ENCODE measurements at places on chromosomes 16 and 17. TPM values are rescaled to one million over a fixed set of nuclear protein-coding genes. Genes with fewer than 3 reads are reported as not detected.

Gene TBC1D3K
- not detected for total RNA-seq

GRCh38 chr17:10790491-10791401 is 13.2 kb downstream of the TMEM238L start:
- H3K27me3 ChIP-seq, result no peaks in the 10 kb centered on the region
- H3K36me3 ChIP-seq, result no peaks in the 10 kb centered on the region
- H3K27ac ChIP-seq, result no peak overlapping the region
- H3K4me3 ChIP-seq, result no peak overlapping the region

Gene C17orf100
- total RNA-seq, result 3.2 TPM

DNA sequence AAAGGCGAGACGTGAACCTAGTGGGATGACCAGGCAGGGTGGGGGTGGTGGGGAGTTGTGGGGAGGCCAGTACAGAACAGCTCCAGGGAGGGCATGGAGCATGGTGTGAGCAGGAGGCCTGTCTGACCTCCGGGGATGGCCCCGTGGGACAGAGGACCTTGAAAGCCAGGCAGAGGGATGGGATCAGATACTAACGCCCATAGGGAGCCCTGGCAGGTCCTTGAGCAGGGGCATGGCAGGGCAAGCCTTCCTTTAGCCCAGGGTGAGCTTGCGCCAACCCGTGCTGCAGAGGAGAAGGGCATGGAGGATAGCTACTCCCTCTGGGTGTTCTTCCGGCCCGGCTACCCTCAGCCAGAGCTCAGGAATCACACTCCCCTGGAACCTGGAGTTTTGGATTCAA is 35.3 kb downstream of the TMEM235 start:
- H3K27ac ChIP-seq, result peak overlapping the region; percentile 43
- peak overlapping the region; percentile 15 for H3K4me3 ChIP-seq
- H3K27me3 ChIP-seq, result no peaks in the 10 kb centered on the region
- DNase-seq, result no peak
- no peaks in the 10 kb centered on the region for H3K36me3 ChIP-seq

- no peaks in the 10 kb centered on the region for H3K36me3 ChIP-seq
- no peak for DNase-seq
- H3K4me1 ChIP-seq, result peaks cover 48% of the 10 kb centered on the region
- H3K27me3 ChIP-seq, result peaks cover 2% of the 10 kb centered on the region
These were observed 13.7 kb upstream of the COL1A1 start for GRCh38 chr17:50214976-50215760.

Gene RPL19
- total RNA-seq, result 1,874 TPM

Gene TLCD3A
- total RNA-seq, result 22.5 TPM

DNA sequence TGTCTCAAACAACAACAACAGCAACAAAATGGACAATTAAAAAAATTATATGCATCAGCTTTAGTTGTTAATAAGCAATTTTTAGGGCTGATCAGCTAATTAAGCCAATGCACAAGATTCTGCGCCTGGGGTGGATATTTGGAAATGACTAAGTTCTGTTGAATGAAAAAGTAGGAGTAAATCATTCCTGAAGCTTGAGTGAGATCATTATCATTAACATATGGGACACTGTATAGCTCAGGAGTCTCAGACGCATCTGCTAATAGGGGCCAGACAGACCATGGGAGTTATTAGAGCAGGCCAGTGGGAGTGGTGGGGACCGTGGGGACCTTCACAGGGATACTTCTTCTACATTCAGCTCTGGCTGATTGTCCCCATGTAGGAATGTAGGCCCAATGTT is 22.8 kb downstream of the IRX5 start:
- H3K27me3 ChIP-seq, result peaks cover 35% of the 10 kb centered on the region
- H3K4me3 ChIP-seq, result no peak overlapping the region
- no peak overlapping the region for H3K27ac ChIP-seq
- H3K36me3 ChIP-seq, result no peaks in the 10 kb centered on the region
- H3K4me1 ChIP-seq, result peaks cover 9% of the 10 kb centered on the region
- no peak for DNase-seq

Gene HOXB1
- total RNA-seq, result 2.7 TPM

Gene RBL2
- 29.8 TPM for total RNA-seq

GRCh38 chr17:63622574-63623390 is 565 bp downstream of the MAP3K3 start:
- no peaks in the 10 kb centered on the region for H3K36me3 ChIP-seq
- peaks cover under 1% of the 10 kb centered on the region for H3K27me3 ChIP-seq
- peak overlapping the region; percentile 99 for H3K4me3 ChIP-seq

Gene SPATA32
- total RNA-seq, result 0.23 TPM

Gene NTN1
- 10.1 TPM for total RNA-seq

Gene SOX9
- total RNA-seq, result 36.9 TPM

DNA sequence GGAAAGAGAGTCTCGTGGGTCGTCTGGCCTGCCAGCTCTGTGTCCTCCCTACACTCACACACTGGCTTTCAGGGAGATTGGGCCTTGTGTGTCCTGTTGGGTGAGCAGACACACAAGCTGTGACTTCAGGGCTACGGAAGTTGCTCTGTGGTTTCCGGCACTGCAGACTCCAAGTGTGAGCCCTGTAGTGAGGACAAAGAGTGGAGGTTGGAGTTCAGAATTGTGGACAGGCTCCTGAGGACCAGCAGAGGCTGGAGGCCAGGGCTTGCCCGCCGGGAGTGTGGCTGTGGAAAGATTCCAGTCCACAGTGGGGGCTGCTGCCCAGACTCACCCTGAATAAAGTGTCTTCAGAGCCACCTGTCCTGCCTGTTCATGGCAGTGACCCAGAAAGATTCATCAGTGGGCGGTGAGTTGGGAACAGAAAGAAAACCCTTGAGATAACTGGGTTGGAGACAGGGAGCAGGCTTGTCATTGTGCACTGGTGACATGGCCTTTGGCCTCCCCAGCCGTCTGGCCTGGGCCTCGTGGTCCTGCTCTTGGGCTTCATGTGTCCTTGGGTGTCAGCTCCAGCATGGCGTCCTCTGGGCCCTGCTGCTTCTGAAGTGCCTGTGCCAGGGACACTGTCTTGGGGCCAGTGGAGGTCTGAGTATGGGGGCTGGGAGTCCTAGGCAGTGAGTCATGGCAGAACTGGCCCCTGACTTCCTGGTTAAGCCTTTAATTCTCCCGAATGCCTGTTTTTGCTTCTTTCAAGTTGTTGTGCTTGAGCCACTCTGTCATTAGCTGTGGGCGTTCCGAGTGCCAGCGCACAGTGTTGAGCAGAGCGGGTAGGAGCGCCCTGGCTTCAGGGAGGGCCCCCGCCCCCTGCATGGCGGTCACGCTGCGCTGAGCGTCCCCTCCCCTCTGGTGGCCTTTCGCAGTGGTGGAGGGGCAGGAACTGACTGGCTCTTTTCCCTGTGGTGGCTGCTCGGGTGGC is 19.9 kb upstream of the ZNF750 start:
- peaks cover 19% of the 10 kb centered on the region for H3K36me3 ChIP-seq
- H3K27ac ChIP-seq, result peak overlapping the region; percentile 95
- peaks cover 54% of the 10 kb centered on the region for H3K4me1 ChIP-seq
- H3K4me3 ChIP-seq, result no peak overlapping the region

GRCh38 chr16:11089504-11090124 is 145.2 kb downstream of the CLEC16A start:
- no peaks in the 10 kb centered on the region for H3K36me3 ChIP-seq
- no peak for DNase-seq
- peak overlapping the region; percentile 69 for H3K27ac ChIP-seq

DNA sequence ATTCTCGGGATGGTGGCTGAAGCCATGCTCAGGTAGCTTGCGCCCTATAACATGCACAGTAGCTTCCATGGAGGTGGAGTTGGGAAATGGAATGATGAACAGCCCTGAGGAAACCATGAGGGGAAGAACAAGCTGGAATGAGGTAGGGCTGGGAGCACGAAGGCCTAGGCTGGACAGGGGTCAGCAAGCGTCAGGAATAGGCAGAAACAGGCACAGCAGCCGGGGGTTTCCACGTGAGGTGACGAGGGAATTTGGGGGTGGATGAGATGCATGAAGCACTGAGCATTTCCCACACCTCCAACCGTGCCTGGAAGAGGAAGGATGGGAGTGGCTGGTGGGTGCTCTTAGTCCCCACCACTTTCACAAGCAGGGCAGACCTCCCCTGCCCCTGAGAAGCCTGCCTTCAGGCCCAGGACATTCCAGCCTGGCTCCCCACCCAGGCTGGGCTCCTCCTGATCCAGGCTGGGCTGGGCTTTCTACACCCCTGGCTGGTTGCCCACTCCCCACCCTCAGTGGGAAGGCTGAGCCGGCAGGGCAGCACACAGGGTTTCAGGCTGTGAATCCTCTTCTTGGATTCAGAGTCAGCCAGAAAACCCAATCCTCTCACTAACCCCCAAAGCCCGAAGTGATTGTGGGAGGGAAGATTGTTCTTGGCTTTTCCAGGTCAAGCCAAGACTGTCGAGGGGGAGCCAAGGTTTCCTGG is 21.9 kb downstream of the PLEKHG4 start:
- H3K27ac ChIP-seq, result no peak overlapping the region
- DNase-seq, result no peak
- no peak overlapping the region for H3K4me3 ChIP-seq
- H3K4me1 ChIP-seq, result no peaks in the 10 kb centered on the region
- peaks cover 6% of the 10 kb centered on the region for H3K27me3 ChIP-seq

Gene NKD1
- 54.7 TPM for total RNA-seq

Gene TEKT5
- total RNA-seq, result 0.25 TPM

Gene MEIOB
- total RNA-seq, result not detected

DNA sequence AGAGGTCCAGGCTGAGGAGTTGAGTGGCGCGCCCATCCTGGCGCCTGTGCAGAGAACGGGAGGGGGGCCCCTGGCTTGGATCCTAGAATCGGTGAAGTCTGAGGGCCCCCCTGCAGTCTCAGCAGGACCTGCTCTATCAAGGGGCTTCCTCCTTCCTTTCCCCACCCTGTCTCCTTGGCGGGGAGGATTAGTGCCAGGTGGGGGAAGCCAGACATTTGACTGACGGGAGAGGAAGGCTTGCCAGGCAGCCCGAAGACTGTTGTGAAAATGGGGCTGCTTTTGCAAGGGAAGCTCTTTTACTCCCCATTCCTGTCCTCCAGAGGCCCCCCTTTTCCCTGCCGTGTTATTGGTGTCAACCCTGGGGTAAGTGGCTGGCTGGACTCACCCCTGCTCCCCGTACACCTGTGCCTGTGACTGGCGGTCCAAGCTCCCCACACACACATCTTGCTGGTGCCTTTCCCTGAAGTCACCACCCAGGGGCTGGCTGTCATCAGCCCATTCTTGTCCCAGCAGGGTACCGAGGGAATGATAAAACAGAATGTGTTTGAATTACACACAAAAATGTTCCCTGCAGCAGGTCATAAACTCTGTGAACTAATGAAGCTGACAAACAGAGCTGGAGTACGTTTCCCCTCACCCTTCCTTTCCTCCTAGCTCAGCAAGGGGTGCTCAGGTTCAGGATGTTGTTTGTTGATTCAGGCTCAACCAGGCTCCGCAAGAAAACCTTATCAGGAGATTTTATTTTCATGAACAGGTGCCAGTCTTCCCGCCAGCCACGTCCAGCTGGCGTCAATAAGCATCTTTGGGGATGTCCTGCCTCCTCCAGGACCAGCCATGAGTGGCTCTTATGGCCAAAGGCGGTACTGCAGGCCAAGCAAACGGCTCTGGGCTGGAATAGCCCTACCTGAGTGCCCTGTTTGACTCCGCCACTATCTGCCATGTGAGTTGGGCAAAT is 4.4 kb upstream of the ARMC7 start:
- peaks cover 7% of the 10 kb centered on the region for H3K4me1 ChIP-seq
- peak overlapping the region; percentile 56 for H3K4me3 ChIP-seq
- peaks cover 2% of the 10 kb centered on the region for H3K27me3 ChIP-seq
- H3K27ac ChIP-seq, result no peak overlapping the region
- DNase-seq, result no peak
- no peaks in the 10 kb centered on the region for H3K36me3 ChIP-seq

Gene PLA2G10
- not detected for total RNA-seq

DNA sequence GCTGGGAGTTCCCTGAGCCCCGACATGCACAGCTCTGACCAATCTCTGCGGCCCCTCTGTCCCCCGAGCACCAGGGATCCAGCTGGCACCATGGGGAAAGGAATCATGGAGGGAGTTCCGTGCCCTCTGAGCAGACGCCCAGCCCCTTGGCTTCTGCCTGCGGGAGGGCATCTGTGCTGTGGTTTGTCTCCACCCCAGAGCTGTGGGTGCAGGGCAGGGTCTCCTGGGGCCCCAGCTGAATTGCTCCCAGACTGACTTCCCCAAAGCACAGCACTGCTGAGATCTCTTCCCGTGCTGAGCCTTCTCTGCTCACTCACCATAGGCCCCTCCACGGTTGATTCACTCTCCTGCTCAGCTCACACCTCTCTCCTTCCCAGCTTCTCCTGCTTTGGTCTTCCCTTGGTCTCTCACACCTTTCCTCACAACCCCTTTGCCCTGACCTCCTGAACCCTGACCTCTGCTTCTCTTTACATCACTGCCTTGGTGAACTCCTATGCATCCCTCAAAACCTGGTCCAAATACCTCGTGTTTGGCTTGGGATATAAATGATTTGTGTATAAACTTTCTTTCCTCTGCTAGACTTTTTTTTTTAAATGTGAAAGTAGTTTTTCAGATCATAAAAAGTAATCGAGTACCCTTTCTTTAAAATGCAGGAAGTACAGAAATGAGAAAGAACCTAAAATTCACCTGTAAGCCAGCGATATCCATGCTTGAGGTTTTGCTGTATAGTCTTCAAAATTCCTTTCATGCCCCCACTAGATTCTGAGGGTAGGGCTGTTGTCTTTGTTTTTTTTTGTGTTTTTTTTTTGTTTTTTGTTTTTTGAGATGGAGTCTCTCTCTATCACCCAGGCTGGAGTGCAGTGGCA is 265.3 kb downstream of the SEC14L1 start:
- H3K27me3 ChIP-seq, result no peaks in the 10 kb centered on the region
- no peak for DNase-seq
- peak overlapping the region; percentile 96 for H3K27ac ChIP-seq
- peaks cover 38% of the 10 kb centered on the region for H3K4me1 ChIP-seq
- no peak overlapping the region for H3K4me3 ChIP-seq
- no peaks in the 10 kb centered on the region for H3K36me3 ChIP-seq

DNA sequence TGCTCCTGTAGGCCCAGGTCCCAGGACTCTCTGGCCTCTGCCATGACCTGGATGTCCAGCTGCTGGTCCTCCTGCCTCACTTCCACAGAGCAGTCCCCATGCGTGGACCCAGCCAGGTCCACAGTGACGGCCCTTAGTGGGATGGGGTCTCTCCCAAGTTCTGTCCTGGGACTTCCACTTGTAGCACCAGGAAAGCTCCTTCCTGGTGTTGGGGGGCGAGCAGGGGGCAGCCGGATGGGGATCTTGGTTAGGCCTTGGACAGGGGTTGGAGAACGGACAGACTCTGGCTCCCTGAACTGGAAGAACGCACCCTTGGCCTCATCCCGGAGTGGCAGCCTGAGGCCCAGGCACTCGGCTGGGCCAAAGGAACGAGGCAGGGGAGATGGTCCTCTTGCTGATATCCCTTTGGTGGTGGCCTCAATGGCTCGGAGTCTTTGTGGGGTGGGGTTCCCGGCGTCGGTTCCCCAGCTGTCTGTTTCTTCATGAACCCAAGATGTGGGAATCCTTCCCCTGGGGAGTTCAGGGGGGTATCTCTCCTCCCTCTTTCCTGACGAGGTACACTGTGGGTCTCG is 7.2 kb downstream of the GAS2L2 start:
- H3K27ac ChIP-seq, result no peak overlapping the region
- peaks cover 12% of the 10 kb centered on the region for H3K4me1 ChIP-seq
- DNase-seq, result no peak
- H3K27me3 ChIP-seq, result peaks cover 61% of the 10 kb centered on the region
- H3K36me3 ChIP-seq, result no peaks in the 10 kb centered on the region
- H3K4me3 ChIP-seq, result no peak overlapping the region
